ENCODE measurements at places on chromosomes 11 and 22.
A peak's percentile ranks its signal among the peaks of the same experiment; 100 is the strongest.

GRCh38 chr11:90556606-90557005, 333.8 kb upstream of the CHORDC1 start:
- DNase-seq: no peak

GRCh38 chr22:28669387-28669786, 10.3 kb downstream of the TTC28 start:
- DNase-seq: no peak

GRCh38 chr11:122108192-122108799, 7.7 kb downstream of the BLID start:
- no peak for DNase-seq

- DNase-seq: no peak
Observed at GRCh38 chr11:100691896-100692653, 5.0 kb downstream of the ARHGAP42 start.

DNA sequence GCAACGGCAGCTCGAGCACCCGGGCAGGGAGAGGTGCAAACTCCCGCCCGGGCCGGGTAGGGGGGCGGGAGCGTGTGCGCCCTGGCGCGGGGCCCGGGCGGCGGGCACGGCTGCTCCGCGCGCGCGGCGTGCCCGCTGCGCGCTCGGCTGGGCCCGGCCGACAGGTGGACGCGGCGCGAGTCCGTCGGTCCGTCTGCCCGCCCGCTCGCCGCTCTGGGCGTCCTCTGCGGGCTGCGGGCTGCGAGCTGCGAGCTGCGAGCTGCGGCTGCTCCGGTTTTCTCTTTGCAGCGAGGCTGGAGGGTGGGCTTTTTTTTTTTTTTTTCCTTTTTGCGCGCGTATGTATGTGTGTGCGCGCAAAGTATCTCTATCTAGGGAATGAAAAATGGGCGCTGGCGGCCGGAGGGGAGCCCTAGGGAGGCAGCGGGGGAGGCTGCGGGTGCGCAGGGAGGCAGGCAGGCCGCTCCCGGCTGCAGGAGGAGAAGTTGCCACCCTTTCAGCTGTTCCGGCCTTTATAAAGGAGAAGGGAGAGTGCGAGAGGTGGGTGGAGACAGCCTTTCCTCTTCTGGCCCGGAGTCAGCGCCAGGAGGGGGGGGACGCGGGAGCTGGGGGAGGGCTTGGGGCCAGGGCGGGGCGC, at the start of gene PDGFB:
TSS of gene PDGFB (minus strand) at position 487 of the 634 bp plus-strand sequence. CDS start 1,019 bp downstream, outside the sequence.
- DNase-seq: peak; percentile 18

All from NCI-H526 (cell line).